ENCODE measurements at places on chromosomes 2 and 18.

DNA sequence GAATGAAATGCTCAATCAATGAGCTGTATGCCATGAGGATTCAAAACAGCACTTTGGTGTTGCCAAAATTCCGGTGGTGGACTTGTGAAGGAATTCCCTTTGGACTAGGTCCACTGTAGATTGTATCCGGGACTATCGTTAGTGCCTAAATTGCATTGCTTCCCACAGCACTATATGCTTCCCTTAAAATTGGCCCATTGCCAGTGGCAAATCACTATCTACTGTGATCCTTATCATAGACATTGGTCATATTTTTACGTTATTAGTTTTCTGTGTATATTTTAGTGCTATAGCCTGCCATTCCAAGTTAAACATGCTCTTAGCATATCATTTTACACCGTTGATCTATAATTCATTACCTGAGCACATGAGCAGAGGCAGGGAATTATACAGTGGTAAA lies 1.7 kb downstream of the PJVK start:
- no peak for DNase-seq

GRCh38 chr2:178469219-178469849 lies 9.1 kb downstream of the FKBP7 start:
- DNase-seq = no peak

DNA sequence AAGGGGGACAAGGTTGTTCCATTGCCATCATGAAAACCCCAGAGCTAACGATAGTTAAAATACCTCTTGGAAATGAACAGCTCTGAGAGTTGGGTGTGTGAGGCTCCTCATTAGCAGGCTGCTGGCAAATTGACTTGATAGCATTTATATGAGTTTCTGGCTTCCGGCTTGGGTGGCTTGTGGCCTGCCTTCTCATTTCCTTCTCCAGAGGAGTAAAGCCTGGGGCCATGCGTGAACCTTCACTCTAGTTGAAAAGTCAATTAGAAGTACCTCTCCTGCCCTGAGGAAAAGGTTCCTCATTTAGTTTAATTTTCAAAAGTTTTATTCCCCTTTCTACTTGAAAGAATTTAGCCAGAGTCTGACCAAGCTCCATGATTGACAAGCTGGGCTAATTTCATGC lies 67.1 kb downstream of the MGAT5 start:
- DNase-seq = peak; percentile 64

DNA sequence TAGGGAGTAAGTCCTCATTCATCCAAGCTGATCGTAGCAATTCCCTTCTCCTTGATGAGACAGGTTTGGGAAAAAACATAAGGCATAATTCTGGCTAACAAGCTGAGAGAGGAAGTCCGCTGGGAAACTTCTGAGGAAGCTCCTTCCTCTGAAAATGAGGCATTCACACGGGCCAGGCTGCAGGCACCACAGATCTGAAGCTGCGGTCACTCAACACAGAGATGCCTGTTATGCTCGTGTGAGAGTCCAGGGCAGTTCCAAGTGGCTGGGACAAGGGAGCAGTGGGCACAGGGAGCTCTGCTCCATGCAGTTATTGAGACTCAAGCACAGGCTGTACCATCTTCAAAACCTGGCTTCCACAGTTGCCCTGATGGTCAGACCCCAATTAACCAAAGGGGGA lies 200.9 kb upstream of the ID2 start:
- DNase-seq = no peak

- no peak for DNase-seq
Measured at GRCh38 chr18:5416112-5416511, 120.6 kb upstream of the ZBTB14 start.

DNA sequence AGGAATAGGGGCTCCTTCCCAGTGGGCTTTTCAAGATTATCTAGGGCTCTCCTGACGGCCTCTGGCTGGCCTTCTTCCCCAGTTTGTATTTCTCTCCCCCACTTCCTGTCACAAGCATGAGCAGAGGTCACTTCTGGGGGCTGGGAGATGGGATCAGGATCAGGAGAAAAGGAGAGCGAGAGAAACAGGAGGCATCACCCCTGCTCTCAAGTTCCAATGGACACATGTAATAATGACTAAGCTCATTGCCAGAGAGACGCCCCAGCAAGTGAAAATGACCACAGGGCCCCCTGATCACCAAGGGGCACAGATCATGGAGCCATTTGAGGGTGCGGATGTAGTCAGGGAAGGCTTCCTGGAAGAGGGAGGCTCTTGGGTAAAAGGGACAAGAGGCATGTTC lies 92.1 kb downstream of the SMAD7 start:
- no peak for DNase-seq

Data from activated CD4-positive, alpha-beta memory T cell treated with anti-CD3 and anti-CD28 coated beads for 36 hours (primary cell).